Inflammatory macrophage treated with lipopolysaccharide for 4 hours (primary cell): ENCODE measurements at places on chromosomes 3 and 15.

GRCh38 chr3:159913712-159914414 is 74.8 kb upstream of the IL12A start:
- no peak for DNase-seq

GRCh38 chr3:23073724-23074305 is 129.3 kb upstream of the UBE2E2 start:
- DNase-seq: no peak

- no peak for DNase-seq
These were observed 193.3 kb downstream of the ADAMTS9 start for GRCh38 chr3:64494526-64494925.

DNA sequence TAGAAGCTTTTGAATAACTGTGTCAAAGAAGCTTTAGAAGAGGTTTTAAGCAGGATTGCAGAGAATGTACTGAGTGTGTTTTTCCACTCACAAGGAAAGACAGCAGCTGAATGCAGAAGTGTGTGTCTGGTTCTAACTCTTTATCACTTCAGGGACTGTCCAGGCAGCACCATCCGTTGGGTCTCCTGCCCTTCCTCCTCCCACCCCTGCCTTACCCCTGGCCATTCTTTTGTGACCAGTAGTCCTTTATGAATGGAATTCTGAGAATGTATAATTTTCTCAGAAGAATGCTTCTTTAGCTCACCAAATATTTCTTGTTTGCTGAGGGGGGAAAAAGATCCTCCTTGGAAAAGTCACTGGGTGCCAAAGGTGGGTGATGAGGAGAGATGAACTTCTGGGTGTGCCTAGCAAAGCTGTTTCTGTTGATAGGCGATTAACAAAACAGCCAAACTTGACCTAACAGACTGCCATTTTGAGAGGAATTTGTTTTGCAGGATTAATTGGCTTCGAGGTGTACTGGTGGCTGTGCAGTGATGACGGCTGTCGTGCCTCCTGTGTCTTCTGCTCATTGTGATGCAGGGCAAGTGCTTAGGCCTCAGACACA is 70.9 kb downstream of the IGF1R start:
- no peak for DNase-seq

DNA sequence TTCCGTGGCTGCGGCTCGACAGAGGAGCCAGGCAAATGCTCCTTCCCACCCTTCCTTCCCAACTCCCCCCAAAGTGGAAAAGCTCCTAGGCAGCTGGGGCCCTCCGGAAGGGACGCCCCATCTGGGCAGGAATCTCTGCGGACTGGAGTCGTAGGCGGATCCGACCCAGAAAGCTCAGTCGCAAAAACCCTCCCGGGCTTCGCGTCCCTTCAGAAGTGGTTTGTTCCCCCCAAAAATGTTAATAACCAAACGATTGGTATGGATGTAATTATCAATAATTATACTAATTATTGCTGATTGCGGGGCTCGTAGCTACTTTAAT is 3.8 kb downstream of the RNU6-1 start:
- no peak for DNase-seq

DNA sequence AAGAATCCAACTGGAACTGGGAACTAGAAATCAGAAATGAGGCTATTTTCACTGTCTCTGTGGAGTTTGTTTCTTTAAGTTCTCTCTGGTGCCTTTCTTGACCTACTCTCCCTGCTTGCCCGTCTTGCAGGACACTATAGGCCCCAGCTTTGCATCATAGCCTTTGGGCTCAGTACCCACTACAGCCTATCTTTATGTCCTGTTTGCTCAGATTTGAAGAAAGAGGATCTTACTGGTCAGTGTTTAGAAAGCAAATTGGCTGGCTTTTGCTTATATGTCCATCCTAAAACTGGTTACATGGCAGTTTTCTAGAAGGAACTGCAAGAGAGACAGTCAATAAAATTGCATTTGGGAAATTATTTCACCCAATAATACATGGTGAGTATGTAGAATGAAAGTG is 231.8 kb upstream of the TBL1XR1 start:
- peak; percentile 60 for DNase-seq

DNA sequence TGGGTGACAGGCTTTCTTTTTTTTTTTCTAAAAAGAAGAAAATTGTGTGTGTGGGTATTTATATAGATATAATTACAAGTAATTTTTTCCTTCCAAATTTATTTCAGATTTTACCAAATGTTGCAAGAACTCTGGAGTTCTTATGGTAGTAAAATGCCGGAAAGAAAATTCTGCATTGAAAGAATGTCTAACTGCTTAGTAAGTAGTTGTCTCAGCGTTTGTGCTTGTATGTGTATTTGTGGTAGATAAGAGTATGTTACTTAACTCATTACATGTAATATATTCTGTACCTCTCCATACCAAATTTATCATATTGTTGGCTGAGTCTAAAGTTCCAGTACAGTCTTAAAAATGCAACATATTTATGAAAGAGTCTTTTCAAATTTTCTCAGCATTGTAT is 32.3 kb upstream of the ZCWPW2 start:
- no peak for DNase-seq

DNA sequence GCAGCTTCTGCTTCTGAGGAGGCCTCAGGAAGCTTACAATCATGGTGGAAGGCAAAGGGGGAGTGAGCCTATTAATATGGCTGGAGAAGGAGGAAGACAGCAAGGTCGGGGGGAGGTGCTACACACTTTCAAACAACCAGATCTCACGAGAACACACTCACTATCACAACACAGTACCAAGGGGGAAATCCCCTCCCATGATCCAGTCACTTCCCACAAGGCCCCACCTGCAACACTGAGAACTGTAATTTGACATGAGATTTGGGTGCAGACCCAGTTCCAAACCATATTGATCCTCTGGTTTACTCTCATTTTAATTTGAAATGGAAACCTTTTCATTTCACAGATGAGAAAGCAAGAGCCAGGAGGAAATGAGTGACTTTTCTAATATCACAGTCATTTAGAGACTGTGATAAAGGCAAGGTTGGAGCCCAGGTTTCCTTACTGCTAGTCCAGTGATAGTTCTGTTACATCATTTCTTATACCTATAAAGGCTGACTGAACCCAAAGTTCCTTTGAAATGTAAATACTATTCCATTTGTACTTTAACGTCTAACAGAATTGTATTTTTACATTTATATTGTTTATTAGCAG is 105.8 kb upstream of the GAP43 start:
- DNase-seq: no peak

DNA sequence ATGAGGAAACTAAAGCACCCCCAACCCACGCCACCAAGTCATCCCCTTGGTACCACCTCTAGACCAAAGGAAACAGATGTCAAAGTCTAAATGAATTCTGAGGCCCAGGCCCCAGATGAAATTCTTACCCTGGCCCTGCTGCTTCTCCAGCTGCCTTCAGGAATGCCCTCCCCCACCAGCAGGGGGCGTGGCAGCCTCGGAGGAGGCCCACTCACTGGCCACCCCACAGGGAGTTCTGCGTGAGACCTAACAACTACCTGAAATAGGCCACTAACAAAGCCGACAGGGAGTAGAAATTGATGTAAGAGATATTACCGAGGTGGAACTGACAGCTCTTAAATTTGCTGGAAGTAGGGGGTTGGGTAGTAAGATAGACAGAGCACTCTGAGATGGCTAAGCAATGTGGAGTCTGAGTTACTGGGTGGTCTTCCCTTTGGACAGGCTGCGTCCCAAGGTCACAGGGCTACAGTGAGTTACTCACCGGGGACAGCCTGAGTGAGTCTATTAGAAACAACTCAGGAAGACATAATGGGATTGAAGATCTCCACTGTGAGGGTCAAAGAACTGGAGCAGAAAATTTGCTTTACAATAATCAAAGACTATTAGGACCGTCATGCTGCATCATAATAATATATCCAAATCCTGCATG is 240.7 kb downstream of the SHOX2 start:
- peak; percentile 38 for DNase-seq

- DNase-seq: no peak
These were observed 100.9 kb upstream of the ROPN1 start for GRCh38 chr3:124092811-124093210.

DNA sequence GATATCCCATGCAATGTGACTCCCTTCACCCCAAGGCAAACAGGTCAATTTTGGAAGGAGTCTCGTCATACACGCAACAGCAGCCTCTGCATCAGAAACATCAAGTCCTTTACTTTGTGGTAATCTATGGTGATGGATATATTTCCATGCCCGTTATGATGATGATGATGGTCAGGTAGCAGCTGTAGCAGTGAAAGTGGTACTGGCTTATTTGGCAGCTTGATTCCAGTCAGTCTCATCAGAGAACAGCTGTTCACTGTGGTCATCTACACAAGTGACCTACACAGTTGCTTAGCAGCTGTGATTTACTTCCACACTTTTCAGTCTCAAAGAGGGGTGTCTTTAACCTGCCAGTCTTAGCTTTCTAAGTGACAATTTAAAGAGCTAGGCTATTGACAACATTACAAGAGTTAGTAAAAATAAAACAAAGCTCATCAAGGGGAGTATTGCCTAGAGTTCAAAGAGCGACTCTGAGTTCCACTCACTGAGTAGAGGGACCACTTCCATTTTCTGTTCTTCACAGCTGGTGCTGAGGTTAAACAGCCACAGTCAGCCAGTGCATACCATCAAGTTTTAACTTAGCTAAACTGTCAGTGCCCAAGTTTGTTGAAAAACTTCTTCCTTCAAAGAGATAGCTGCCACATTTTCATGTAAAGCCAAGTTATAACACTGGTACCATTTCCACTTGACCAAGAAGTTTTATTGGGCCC is 587.4 kb upstream of the KCNMB2 start:
- no peak for DNase-seq

DNA sequence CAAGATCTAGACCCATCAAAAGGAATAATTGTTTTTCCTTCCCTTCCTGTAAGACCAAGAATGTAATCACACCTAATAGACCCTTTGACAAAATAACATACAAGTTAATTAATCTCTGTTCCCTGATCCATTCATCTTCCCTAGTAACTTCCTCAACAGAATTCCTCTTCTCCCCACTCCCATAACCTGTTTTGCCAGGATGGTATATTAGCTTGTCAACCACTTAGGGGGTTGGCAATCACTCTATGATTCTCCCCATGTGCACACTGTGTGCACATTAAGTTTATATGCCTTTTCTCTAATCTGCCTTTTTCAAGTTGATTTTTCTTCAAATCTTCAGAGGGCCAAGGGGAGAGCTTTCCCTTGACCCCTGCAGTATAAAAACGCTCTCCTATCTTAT is 2.7 kb upstream of the ATP11B start:
- DNase-seq: no peak

DNA sequence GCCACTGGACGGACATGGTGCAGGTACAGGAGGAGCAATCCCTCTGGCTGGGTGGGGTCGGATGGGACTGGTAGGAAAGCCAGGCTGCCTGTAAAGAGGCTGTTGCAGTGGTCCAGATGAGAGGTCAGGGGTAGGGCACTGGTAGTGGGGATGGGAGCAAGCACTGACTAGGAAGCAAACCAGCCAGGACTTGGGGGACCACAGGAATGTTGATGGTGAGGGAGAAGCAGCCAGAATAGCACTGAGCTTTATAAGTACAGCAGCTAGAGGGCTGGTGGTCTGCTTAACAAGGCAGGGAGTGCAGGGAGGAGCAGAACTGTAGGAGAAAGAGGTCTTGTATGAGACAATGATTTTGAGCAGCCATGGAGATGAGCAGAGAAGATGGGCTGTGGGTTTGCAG is 38.7 kb upstream of the PTPN23 start:
- DNase-seq: no peak

DNA sequence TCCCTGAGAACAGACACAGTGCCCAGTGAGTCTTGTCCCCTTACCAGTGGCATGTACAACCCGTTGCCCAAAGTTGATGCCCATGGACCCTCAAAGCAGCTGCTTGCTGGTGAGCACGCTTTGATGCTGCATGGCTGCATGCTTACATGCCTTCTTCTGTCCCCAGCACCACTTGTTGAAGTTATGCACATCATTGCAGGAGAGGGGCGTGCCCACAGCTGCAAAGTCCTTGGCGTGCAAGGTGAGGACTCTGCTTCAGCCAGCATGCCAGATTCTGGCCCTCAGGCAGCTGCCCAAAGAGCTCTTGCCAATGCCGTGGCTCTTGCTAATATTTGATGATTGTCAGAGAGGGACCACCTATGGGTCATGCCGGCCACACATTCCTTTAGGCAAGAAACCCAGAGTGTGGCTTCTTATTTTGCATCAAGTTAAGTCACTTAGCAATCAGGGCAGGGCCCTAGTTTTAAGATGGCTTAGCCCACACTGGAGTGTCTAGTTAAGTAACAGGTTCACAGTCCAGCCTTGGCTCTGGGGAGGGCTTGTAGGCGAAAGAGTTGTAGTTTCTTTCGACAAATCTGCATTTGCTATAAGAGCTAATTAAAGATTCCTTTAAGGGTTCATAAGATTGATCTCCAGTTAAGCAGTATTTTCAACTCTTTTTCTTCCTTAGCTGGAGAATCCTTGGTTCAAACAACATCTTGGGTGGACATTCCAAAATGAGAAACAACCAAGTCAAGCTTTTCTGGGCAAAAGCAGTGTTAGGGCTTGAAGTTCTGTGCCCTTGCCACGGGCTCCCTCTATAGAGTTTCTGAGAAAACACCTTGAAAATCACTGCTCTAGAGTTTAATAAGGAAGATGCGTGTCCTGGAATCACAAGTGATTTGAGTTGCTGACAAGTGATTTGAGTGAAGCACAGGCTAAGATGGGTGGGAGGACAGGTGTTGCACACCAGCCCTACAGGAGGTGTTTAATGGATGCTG is 128.6 kb downstream of the SLCO3A1 start:
- no peak for DNase-seq

- peak; percentile 75 for DNase-seq
These were observed 6.8 kb upstream of the TRIM69 start for GRCh38 chr15:44729408-44730127.

DNA sequence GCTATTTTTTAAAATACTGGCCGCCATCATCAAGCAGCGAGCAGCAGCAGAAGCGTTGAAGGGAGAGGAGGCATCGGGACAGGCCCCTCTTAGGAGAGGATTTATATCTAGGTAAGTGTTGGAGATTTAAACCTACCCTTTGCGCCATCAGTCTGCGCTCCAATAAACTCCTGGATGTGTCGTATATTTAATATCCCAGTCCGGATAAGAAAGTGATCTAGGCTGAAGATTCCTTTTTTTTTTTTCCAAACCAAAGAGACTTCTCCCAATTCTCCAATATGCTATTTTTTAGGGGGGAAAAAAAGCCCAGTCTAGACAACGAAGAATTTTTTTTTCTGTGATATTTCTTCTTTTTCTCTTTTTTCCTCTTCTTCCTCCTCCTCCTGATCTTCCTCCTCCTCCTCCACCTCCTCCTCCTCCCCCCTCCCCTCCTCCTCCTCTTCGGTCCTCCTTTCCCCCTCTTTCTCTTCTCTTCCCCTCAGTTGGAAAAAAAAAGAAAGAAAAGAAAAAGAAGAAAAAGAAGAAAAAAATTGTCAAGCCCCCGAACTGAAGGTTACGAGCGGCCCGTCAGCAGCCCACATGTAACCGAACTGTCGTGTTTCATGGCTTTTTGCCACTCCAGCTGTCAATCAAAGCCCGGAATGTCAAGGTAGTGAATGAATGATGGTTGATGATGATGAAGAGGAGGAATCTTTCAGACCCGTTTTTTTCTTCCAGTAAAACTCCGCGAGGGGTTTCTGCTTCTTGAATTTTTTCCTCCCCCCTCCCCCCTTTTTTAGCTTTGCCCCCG is 835 bp downstream of the MEIS2 start:
- no peak for DNase-seq
